ENCODE measurements at places on chromosomes 1 and 21. TPM values are rescaled to one million over a fixed set of nuclear protein-coding genes. Genes with fewer than 3 reads are reported as not detected.

- DNase-seq: no peak
These were observed 76.4 kb downstream of the ADGRL2 start for GRCh38 chr1:81876901-81877733.

GRCh38 chr1:114025609-114026401 lies 46.5 kb downstream of the OLFML3 start:
- no peak for DNase-seq

The SPRR2A gene
- polyA plus RNA-seq: not detected

The G0S2 gene
- 3.5 TPM for polyA plus RNA-seq

DNA sequence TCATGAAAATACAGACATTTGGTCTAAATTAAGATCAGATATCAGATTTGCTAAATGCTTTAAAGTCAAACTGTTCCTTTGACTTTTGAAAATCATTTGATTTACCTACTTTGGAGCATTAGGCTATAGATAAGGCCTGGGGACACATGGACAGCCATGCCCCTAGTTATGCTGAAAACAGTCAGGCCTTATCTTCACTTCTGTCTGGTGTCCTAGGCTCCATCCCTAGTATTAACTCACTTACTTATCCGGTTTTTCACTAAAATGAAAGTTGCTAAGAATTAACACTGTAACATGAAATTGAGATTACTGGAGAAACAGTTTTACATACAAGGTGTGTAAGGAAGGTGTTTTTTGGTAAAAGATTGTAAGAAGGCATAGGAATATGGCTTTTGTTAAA lies 4.5 kb upstream of the CATSPERE start:
- DNase-seq: no peak

The GOLT1A gene
- polyA plus RNA-seq: 4.5 TPM

- DNase-seq: no peak
These were observed 5.6 kb upstream of the PCBP3 start for GRCh38 chr21:45637883-45638282.

GRCh38 chr1:206590025-206590758 lies 22.1 kb downstream of the EIF2D start:
- no peak for DNase-seq

DNA sequence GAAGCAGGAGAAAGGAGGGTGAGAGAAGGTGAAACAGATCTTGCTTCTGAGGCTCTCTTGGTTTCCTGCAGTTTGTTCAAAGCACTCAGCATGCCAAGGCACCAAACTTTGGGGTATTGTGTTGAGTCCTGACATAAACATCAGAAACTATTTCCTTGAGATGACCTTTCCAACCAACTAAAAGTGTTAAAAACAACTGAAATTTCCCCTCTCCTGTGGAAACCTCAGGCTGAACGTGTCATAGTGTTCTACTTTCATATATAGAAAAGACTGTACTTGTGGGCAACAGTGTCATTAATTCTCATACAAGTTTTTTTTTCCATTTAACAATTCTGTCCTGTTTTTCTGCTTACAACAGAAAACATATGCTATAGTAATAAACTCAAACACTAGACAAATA lies 6.3 kb upstream of the LYST start:
- no peak for DNase-seq

The NBPF6 gene
- not detected for polyA plus RNA-seq

- no peak for DNase-seq
These were observed 7.2 kb downstream of the CBR1 start for GRCh38 chr21:36076878-36077655.

The HTR1D gene
- polyA plus RNA-seq: 0.14 TPM

DNA sequence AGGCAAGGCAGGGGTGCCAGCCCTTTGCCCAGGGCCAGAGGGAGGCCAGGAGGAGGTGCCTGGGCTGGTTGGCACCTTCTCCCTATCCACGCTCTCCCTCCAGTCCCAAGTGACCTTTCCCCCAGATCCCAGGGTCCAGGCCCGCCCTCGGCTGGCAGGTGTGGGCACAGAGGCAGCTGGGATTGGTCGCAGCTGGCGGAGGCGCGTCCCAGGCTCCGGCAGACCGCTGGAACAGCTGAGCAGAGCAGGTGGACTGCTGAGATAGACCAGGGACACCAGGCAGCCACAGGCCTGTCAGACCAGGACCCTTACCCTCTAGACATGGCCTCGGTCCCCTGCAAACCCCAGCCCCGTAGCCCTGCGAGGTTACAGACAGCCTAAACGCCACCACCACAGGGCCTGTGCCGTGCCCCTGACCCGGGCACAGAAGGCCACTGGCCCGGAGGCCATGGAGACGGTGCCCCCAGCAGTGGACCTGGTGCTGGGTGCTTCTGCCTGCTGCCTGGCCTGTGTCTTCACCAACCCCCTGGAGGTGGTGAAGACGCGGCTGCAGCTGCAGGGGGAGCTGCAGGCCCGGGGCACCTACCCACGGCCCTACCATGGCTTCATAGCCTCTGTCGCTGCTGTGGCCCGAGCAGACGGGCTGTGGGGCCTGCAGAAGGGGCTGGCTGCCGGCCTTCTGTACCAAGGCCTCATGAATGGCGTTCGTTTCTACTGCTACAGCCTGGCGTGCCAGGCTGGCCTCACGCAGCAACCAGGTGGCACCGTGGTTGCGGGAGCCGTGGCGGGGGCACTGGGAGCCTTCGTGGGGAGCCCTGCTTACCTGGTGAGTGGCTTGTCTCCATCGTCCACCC lies at the start of gene SLC25A34:
Gene SLC25A34 (plus strand): TSS at position 221 of the 854 bp plus-strand sequence. CDS start 228 bp downstream, at position 449.
- no peak for DNase-seq

DNA sequence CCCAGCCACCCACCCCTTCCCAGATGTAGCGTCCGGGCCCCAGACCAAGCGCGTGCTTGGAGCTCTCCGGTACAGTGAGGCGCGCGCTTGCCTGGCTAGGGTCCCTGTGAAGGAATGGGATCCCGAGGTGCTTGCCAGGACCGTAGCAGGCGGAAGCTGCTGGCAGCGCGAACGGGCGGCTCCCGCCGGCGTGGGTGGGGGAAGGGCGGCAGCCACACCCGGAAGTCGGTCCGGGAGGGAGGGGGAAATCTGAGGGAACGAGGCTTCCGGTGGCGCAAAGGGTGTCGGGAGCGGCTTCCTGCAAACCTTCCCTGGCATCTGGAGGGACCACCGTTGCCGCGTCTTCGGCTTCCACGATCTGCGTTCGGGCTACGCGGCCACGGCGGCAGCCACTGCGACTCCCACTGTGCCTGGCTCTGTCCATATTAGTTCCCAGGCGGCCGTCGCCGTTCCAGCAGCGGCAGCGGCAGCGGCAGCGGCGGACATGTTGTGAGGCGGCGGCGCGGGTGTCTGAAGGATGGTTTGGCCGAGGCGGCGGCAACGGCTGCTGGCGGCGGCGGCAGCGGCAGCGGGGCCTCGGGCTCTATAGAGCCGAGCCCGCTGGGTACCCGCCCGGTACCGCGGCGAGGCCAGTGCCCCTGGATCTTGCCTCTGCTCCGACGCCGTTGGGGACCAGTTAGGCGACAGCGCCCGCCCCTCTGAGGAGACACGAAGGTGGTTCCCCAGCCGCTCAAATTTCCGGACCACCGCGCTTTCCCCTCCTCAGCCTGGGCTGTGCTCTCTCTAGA lies at the start of gene DR1:
Gene DR1 (plus strand): TSS at position 275 of the 788 bp plus-strand sequence. CDS start 739 bp downstream, outside the sequence.
- peak; percentile 96 for DNase-seq

The GABRD gene
- 28.0 TPM for polyA plus RNA-seq

The CCDC30 gene
- polyA plus RNA-seq: 7.2 TPM

The CRNN gene
- polyA plus RNA-seq: not detected

The LCE1E gene
- not detected for polyA plus RNA-seq

DNA sequence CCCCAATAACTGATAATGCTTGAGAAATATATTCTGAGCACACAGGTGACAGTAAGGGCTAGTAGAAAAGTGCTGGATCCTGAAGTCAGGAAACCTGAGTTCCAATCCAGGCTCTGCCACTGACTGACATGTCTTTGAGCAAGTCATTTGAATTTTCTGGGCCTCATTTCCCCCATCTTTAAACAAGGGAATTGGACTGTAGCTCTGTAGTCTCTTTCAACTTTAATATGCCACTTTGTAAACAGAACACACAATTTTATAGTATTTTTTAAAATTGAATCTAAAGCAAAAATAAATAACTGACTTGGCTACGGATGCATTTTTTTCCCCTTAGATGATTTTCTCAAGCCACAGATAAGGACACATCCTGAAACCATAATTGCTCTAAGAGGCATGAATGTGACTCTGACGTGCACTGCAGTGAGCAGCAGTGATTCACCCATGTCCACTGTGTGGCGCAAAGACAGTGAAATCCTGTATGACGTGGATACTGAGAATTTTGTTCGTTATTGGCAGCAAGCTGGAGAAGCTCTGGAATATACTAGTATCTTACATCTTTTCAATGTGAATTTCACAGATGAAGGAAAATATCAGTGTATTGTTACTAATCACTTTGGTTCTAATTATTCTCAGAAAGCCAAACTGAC lies 37.0 kb downstream of the LRIG2 start:
- DNase-seq: peak; percentile 41

DNA sequence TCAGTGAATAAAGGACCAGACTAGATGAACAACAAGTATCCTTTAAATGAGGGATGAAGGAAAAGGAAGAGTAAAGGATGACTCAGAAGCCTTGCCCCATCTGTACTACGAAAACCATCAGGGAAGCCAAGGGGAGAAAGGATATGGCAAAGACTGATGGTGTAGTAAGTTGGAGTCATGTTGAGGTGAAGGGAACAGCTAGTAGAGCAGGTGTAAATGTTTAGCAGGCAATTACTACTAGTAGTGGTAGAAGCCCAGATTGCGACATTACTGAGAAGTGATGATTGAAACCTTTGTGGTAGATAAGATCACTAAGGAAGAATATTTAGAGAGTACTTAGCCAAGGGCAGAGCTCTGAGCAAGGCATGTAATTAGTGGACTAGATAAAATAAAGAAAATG lies 84.0 kb downstream of the PHTF1 start:
- DNase-seq: no peak

The FAM167B gene
- polyA plus RNA-seq: 4.8 TPM

- no peak for DNase-seq
These were observed 429.4 kb upstream of the PTBP2 start for GRCh38 chr1:96292141-96292540.

DNA sequence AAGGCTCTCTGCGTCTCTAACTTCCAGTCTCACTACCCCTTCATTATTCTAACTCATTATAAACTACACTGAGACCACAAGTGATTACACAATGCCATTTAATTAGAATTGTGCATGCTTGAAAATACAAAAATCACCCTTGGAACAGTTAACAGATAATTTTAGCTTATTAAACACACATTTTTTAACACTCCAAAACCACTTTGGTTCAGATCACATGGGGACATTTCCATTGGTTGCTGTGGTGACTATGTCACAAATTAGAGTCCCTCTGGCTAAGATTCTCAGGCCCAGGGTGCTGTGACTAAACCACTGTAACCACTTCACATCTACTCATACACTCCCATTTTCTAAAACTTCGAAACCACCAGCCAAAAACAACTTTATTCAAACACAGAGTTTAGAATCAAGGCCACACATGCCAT lies 43.0 kb downstream of the JAK1 start:
- DNase-seq: no peak

GRCh38 chr1:225878282-225878681 lies 3.9 kb downstream of the TMEM63A start:
- DNase-seq: no peak

The NGF gene
- 1.4 TPM for polyA plus RNA-seq

DNA sequence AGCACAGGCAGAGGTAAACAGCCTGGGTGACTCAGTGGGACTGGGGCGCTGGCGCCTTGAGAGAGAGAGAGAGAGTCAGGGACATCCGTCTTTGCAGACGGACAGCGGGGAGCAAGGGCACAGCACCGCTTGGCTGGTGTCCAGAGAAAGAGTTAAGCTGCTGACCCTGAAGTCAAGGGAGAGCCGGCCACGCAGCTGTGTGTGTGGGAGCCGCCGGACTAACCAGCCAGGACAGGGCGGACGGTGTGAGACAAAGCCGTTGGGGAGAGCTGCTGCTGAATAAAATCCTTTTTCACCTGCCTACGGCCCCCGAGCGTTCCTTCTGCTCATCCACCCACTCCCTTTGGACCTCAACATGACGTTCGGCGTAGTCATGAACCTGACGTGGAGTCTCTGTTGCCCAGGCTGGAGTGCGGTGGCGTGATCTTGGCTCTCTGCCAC lies 14.5 kb downstream of the CFAP74 start:
- DNase-seq: no peak

GRCh38 chr1:5555853-5556252 lies 436.4 kb downstream of the NPHP4 start:
- DNase-seq: no peak

GRCh38 chr1:242237051-242237450 lies 238.2 kb upstream of the MAP1LC3C start:
- DNase-seq: no peak

DNA sequence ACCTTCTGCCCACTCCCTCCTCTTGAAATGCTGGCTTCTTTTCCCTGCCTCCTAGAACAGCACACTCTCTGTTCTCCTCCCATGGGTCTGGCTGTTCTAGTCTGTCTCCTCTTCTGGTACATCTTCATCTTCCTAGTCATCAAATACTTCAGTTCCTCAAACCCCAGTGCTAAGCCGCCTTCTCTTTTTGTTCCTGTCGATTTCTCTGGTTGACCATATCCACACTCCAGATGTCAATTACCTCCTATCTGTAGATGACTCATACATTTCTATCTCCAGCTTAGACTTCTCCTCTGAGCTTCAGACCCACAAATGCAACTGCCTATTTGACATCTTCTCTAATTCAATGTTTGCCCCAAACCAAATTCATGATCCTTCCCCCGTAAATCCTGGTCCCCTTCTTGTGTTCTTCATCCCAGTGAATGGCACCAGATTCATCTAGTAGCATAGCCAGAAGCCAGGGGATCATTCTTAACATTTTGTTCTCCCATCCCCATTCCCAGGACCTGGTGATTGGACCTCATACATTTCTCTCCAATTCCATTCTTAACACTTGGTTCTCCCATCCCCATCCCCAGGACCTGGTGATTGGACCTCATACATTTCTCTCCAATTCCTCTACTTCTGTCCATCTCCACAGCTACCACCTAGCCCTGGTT lies 35.9 kb downstream of the USP24 start:
- DNase-seq: no peak

- DNase-seq: no peak
These were observed 146.6 kb downstream of the SPATA46 start for GRCh38 chr1:162230096-162230495.

The FHAD1 gene
- polyA plus RNA-seq: 1.4 TPM

DNA sequence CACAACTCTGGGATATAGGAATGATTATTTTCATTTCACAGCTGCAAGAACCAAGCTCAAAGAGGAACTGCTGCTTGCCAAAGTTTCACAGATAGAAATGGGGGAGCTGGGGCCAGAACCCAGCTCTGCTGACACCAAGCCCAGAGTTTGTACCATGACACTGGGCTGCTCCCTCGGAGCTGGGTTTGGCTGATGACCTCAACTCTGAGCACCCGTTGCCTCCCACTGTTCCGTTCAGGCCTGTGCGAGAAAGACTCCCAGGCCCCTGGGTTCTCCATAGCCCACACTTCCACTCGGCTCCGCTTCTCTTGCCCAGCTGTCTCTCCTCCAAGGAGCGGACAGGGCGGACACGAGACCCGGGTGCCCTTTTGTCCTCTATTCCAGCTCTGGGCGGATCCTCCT lies 55.2 kb downstream of the NGF start:
- DNase-seq: no peak
